Bronchial smooth muscle cell (primary cell): ENCODE measurements at places on chromosomes 16 and 17. TPM values are rescaled to one million over a fixed set of nuclear protein-coding genes. Genes with fewer than 3 reads are reported as not detected.

The ALOX12 gene
- total RNA-seq: 0.09 TPM in 1 of 2 replicates, not detected in the other

The GRAPL gene
- total RNA-seq: 0.16 TPM in 1 of 2 replicates, not detected in the other

The AURKB gene
- total RNA-seq: 0.52 and 3.9 TPM in 2 replicates

The ODAD4 gene
- total RNA-seq: 0.26 and 1.1 TPM in 2 replicates

The SHCBP1 gene
- 1.5 and 5.7 TPM in 2 replicates for total RNA-seq

The CBX4 gene
- 5.5 and 6.5 TPM in 2 replicates for total RNA-seq

The BPTF gene
- 27.0 and 35.5 TPM in 2 replicates for total RNA-seq

The MRC2 gene
- 210 and 386 TPM in 2 replicates for total RNA-seq

The ATP2C2 gene
- 0.69 TPM in 1 of 2 replicates, not detected in the other for total RNA-seq

The LAT gene
- 0.47 and 1.1 TPM in 2 replicates for total RNA-seq

The CTRB2 gene
- total RNA-seq: not detected in 2 replicates

The MPDU1 gene
- total RNA-seq: 36.7 and 48.5 TPM in 2 replicates

The SALL1 gene
- total RNA-seq: 0.16 and 0.34 TPM in 2 replicates

The EVPL gene
- 0.09 and 0.16 TPM in 2 replicates for total RNA-seq

The IRX5 gene
- total RNA-seq: 0.09 TPM in 1 of 2 replicates, not detected in the other

The CRYBA1 gene
- total RNA-seq: not detected in 2 replicates

The TAT gene
- total RNA-seq: not detected in 2 replicates

The PPL gene
- 33.4 and 46.3 TPM in 2 replicates for total RNA-seq

The MSLN gene
- not detected in 2 replicates for total RNA-seq

The CES3 gene
- 0.17 and 0.95 TPM in 2 replicates for total RNA-seq

The SMPD3 gene
- under 0.01 and 0.09 TPM in 2 replicates for total RNA-seq

The TBC1D3H gene
- total RNA-seq: not detected in 2 replicates

The GRIN2A gene
- total RNA-seq: 0.32 TPM in 1 of 2 replicates, not detected in the other

The P2RX5 gene
- total RNA-seq: 0.43 and 1.1 TPM in 2 replicates

The CTRB1 gene
- not detected in 2 replicates for total RNA-seq

The CCDC200 gene
- 0.16 TPM in 1 of 2 replicates, not detected in the other for total RNA-seq

The TBC1D3C gene
- total RNA-seq: 1.5 TPM in 1 of 2 replicates, not detected in the other

The FBXW10 gene
- under 0.01 TPM in 2 replicates for total RNA-seq

The PRSS36 gene
- 0.17 and 0.47 TPM in 2 replicates for total RNA-seq

The SOX9 gene
- total RNA-seq: 5.2 and 8.7 TPM in 2 replicates

The HSD17B1 gene
- total RNA-seq: 1.5 and 5.7 TPM in 2 replicates

The ITGA2B gene
- 0.16 and 0.60 TPM in 2 replicates for total RNA-seq

The EVPLL gene
- not detected in 2 replicates for total RNA-seq

The SCGB1C2 gene
- total RNA-seq: not detected in 2 replicates

The KRT32 gene
- 0.16 TPM in 1 of 2 replicates, not detected in the other for total RNA-seq

The NPEPPS gene
- 154 and 212 TPM in 2 replicates for total RNA-seq

The CDT1 gene
- 1.5 and 1.9 TPM in 2 replicates for total RNA-seq

The TBC1D3B gene
- 2.6 and 3.2 TPM in 2 replicates for total RNA-seq

The ZNF629 gene
- 6.2 and 6.3 TPM in 2 replicates for total RNA-seq

The DPEP1 gene
- total RNA-seq: under 0.01 and 0.26 TPM in 2 replicates

The DDX19B gene
- 22.1 and 22.4 TPM in 2 replicates for total RNA-seq

The TERF2IP gene
- 24.2 and 38.9 TPM in 2 replicates for total RNA-seq

The EFCAB13 gene
- total RNA-seq: 5.8 and 11.1 TPM in 2 replicates

The BTBD17 gene
- not detected in 2 replicates for total RNA-seq

The DHRS13 gene
- total RNA-seq: 2.8 and 4.4 TPM in 2 replicates

The GOSR2 gene
- 37.2 and 39.2 TPM in 2 replicates for total RNA-seq

The TLCD3B gene
- not detected in 2 replicates for total RNA-seq

The TCAP gene
- 0.16 and 0.34 TPM in 2 replicates for total RNA-seq

The CCT6B gene
- 1.5 and 4.1 TPM in 2 replicates for total RNA-seq

The KRT36 gene
- total RNA-seq: not detected in 2 replicates

The CD300A gene
- not detected in 2 replicates for total RNA-seq

The NSMCE1 gene
- 133 and 161 TPM in 2 replicates for total RNA-seq

The ZP2 gene
- total RNA-seq: not detected in 2 replicates
